ENCODE measurements at places on chromosomes 11 and 22.

DNA sequence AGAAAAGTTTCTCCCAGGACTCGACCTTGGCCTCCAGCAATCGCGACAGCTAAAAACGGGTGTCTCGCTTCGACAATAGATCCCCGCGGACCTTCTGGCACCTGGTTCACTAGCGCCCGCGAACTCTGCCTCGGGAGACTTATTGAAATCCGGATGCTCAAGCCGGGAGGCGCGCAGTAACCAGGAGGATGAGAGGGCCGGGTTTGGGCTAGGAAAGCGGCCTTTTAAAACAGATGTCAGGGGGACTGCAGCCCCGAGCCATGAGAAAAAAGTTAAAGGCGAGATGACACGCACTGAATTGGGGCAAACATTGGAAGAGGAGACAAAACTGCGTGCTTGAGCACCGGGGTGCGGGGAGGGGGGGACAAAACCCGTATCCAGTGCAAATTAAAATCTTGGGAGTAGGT lies 637 bp upstream of the ZBTB16 start:
- DNase-seq: no peak

GRCh38 chr11:117881217-117881616 lies 4.8 kb upstream of the FXYD6 start:
- DNase-seq: no peak

DNA sequence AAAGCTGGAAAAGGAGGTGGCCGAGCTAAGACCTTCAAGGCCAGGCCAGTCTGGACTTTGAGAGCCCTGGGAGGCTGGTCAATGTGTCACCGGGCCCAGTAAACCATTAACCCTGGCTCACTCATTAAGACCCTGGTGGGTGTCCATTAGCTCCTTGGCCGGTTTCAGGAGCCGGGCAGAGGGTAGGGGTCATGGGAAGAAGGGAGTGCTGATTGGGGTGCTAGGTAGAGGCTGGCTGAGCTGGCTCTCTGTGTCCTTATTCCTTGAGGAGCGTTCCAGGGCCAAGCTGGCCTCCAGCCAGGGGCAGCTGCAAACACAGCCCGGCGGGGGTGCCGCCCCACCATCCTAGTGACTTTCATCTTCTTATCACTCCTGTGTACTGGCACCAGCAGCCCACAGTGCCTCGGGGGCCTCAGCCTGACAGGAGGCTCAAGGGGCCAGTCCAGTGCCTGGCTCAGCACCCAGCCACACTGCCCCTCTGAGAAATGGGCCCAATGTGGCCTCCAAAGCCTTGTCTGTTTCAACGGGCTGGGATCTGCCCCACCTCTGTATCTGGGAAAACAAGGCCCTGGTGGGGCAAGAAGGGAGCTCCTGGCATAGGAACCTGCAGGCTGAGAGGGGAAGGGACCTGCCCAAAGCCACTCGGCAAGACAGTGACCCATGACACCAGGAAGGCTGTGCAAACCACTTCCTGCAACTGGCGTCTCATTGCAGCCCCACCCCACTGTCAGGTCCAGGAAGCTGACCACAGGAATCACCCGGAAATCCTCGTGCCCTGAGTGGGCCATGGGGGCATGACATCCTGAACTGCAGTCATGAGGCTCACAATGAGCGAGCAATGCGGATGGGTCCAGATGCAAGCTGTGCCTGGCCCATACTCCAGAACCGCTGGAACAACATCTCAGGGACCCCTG lies 15.1 kb upstream of the RGL4 start:
- DNase-seq: no peak

DNA sequence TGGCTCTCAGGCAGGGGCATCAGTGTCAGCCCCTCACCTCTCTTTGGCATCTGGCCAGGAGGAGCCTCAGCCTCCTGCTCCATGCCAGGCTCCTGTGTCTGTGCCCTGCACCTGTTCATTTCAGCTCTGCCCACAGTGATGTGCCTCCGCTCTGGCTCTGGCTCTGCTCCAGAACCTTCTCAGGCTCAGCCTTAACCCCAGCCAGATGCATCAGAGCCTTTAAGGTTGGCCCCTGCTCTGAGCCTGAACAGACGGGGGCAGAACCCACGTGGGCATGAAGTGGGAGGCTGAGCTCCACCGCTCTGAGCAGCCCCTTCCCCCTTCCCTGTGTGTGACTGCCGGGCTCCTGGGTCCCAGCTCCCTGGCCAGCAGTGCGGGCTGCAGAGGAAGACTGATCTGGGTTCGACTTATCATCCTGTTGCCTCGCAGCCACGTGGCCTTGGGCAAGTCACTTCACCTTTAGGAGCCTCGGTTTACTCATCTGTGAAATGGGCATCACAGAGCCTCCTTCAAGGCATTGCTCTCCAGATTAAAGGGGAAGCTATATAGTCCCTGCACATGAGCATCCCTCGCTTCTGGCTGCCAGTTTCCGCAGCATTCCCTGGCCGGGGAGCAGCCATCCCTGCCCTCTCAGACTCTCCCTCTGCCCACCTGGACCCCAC lies 44.7 kb upstream of the RTL6 start:
- no peak for DNase-seq

GRCh38 chr11:46063138-46063537 lies 58.1 kb downstream of the PHF21A start:
- DNase-seq: no peak

DNA sequence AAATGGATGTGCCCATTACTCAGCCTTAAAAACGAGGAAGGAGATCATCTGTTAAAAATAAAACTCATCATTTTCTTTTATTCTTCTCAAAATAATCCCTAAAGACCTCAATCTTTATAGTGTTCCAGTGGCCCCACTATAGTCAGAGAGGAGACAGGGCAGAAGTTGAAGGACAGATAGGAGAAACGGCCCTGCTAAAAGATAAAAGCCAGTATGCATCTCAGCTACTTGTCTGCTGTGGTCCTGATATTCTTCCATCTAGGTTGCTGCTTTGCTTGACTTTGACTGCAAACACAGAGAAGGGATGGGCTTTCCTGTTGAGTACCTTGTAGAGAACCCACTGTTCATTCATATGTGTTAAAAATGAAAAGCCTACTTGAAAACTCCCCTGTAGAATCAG lies 31.4 kb downstream of the NF2 start:
- DNase-seq: no peak

DNA sequence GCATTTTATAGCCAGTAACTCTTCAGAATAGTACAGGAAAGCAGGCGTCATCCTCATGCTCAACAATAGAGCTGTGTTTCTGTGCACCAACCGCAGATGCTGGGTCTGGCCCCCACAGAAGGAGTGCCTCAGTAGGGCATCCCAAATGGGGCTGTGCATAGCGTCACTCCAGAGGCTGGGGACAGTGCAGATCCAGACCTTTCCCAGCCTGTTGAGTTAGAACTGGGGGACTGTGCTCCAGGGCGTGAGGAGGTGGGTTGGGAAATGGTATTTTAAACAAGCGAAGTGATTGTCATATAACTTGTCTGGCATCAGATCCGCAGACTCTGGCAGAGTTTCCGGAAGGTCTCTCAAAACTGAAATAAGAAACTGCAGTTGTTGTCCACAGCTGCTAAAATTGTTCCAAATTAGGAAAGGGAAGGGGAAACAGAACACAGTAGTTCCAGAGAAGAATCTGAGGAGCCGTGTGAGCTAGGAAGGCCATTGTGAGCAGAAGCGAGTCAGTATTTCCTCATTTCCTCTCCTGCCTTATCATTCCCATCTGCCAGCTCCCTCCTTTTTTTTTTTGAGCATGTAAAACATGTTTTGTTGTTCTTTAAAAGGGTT lies 52.2 kb downstream of the JAM3 start:
- DNase-seq: no peak

- no peak for DNase-seq
Observed at GRCh38 chr22:26045860-26046259, 123.4 kb upstream of the SEZ6L start.

DNA sequence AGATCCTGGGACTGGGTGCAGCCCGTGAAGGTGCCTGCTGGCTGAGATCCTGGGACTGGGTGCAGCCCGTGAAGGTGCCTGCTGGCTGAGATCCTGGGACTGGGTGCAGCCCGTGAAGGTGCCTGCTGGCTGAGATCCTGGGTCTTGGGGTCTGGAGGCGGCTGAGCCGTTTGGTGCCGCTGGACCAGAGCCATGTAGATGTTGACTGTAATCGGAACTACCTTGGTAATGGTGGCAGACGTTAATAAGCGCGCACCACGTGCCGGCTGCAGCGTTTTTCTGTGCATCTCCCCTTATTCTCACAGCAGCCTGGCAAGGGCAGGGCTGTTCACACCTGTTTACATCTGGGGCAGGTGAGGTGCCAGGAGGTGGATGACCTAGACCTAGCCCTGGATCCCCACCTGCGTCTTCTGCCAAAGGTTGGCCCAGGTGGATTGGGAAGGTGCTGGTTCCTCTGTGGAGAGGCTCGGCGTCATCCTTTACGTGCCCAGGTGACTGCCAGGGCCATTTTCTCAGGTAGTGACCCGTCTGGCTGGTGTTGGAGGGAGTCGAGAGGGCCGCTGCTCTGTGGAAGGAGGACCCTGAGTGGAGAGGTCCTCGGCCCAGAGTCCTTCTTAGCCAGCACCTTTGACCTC lies 382.5 kb downstream of the TBC1D22A start:
- DNase-seq: no peak
